ENCODE measurements at places on chromosomes 3 and 15.

- no peak for DNase-seq
Measured at GRCh38 chr3:175192536-175192935, 333.4 kb downstream of the NAALADL2 start.

DNA sequence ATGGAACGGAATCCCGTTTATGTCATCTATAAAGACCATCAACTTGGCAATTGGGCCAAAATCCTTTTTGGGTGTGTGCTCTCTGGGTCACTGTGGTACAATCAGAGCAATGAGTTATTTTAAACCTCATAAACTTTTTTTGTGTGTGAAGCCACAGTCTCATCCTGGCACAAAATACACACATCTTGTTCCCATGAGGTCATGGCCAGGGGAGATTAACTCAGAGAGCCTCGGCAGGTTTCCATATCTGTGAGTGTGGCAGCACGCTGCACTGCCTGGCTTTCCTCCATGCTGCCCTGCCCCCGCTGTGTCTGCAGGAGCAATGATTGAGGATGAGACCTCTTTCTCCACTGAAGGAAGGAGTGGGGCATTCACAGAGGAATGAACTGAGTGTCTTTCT, 54.0 kb upstream of the DLG1 start:
- no peak for DNase-seq

GRCh38 chr3:61251174-61251972, at the start of gene FHIT:
Gene FHIT, minus strand, starts transcription at chr3:61251452.
- DNase-seq: peak; percentile 90

- DNase-seq: no peak
Measured at GRCh38 chr3:13201851-13202250, 128.6 kb upstream of the IQSEC1 start.

GRCh38 chr3:62922326-62922725, 47.1 kb upstream of the CADPS start:
- DNase-seq: no peak

DNA sequence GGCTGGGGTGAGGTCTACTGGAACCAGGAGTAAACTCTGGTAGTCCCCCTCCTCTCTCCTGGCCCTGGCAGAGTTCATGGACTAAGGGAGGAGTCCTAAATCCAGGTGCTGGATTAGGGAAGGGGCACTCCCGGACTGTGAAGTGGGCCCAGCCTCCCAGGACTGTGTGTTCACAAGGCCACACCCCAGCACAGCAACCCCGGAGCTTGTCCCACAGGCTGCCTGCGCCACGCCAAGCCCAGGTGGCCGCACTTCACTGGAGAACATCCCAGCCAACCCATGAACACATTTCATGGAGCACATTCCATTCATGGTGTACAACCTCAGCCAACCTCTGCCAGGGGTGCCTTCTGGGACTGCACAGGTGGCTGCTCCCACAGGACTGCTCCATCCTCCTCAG, 8.2 kb downstream of the ARPIN start:
- DNase-seq: no peak

- DNase-seq: no peak
Measured at GRCh38 chr3:31117854-31118253, 223.4 kb upstream of the GADL1 start.

DNA sequence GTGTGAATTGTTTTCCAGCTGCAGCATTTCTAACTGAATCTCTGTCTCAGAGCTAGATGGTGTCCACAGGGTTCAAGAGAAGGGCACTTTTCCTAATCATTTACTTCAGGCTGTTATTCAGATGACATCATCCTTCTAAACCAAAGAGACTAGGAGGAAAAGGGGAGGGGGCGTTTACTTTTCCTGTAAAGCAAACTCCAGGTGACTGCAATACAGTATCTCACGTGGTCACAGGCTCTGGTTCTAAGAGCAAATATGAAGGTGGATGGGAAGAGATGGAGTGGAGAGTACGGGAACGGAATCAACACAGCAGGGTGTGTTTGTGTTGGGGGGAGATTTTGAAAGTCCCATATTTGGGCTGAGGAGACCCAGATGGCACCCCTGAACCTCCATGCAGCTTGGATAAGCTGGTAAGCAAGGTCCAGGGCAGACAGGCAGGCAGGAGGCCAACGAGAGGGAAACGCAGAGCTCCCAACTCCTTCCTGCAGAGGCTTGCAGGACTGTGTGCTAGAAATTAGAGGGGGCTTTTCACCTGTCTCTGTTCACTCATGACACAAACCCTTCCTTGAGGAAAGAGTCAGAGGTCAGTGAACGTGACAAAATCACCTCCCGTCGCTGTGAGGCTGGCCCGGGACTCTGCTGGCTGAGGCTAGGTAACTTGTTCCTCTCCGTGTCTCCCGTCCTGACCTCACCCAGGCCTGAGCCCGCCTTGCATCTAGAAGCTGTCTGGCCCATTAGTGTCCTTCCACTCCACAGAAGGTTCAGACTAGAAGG, 151.2 kb downstream of the OPA1 start:
- DNase-seq: no peak

DNA sequence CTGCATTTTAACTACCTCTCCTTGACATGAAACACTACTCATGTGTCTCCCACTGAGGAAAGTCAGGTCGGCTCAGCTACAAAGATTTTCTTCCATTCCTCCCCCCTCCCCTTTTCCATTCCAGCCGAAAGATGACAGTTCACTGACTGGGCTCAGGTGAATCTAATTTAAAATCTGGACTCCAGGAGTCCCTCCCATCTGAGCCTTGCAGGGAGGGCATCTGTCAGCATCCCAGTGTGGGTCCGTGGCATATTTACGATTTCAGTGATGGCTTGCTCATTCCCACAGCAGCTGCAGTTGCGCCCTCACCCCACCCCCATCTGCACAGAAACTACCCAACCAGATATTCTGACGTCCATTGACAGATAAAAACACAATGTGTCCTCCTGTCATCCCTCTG, 153.7 kb upstream of the ARRDC4 start:
- DNase-seq: no peak

All from GM12864 (cell line).